ENCODE measurements at places on chromosomes 1 and 21.

- DNase-seq: no peak
These were observed 7.2 kb downstream of the ZDHHC18 start for GRCh38 chr1:26833432-26834405.

DNA sequence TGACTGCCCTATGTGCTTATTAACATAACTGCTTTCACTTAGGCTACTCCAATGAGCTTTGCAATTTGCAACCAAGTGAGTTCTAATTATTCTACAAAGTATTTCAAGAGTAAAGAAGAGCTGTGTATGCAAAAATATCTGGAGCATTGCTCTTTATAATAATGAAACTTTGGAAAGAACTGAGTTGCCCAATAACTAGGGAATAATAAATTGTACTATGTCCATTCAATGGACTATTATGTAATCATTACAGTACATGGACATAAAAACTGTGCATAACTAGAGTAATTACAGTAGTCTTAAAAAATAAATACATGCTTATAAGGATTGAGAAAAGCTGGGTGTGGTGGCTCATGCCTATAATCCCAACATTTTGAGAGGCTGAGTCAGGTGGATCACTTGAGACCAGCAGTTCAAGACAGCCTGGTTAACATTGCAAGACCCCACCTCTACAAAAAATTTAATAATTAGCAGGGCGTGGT, 70.3 kb upstream of the JAK1 start:
- DNase-seq: no peak

GRCh38 chr1:19412654-19413053, 72.7 kb downstream of the CAPZB start:
- DNase-seq: no peak

DNA sequence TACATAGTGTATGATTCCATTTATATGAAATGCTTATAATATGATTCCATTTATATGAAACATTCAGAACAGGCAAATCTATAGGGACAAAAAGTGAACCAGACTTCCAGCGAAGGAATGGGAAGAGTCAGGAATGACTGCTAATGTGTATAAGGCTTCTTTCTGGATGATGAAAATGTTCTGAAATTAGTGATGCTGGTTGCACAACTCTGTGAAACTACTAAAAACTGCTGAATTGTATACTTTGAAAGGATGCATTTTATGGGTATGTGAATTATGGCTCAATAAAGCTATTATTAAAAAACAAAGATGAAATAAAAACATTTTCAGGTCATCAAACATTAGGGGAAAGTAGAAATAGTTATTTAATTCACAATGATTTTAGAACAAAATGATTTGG, 14.1 kb upstream of the IL24 start:
- DNase-seq: no peak

DNA sequence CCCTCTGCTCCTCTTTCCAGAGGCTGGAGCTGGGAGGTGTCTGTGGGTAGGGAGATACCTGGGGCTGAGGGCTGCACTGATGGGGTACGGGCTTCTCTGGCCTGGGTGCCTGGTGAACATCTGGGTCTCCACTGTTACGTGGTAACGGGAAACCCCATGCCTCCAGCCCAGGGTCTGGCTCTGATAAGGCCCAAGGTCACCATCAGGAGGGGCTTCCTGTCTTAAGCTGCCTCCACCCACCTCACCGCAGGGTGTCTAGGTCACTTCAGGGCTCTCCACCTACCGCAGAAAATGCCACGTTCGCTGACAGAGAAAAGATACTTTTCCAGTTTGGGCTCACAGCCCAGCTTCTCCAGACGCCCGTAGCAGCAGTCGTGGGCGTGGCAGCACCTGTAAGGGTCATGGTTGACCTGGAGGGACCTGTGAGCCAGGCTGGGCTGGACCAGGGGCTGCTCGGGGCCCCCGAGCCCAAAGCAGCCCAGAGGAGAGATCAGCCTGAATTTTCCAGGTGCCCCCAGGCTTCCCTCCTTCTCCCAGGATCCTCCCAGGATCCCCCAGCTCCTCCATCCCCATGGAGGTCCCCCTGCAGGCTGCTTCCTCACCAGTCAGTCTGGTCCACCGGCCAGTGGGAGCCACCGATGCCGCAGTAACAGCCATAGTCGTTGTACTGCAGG, 1.3 kb downstream of the PLA2G2E start:
- no peak for DNase-seq

DNA sequence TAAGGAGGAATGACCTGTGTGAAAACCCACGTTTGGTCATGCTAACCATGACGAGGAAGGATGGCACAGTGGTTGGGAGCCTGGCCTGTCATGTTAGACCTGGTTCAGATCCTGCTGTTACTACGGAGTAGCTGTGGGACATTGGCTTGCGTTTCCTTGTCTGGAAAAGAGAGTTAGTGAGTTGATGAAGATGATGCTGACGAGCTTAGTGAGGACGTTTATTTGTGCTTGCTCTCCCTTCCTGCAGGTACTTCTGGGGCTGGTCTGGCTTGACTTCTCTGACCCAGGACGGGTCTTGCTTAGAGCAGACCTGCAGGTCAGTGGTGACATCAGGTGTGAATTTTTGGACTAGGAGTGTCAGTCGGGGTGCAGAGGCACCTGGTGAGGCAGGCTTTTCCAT, 14.7 kb downstream of the GALNT2 start:
- DNase-seq: no peak

DNA sequence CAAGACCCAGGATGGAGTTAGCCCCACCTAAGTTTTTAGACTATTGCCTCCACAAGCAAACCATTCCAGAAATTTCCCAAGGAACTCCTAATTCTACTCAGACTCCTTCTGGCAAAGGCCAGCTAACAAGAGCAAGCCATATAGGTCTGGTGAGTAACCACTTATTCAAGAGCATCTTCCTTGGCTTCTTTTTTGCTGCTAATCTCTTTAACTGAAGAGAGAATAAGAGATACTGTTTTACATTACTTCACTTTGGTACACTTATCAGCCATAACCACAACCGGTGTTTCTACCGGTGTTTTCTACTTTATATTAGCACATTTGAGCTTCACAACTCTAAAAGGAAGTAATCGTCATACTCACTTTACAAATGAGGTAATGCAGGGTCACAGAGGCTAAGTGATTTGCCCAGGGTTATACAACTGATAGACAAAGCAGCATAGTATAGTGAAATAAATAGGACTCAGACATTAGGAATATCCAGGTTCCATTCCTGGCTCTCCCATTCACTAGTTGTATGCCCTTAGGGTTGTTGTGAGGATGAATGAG, 1.7 kb upstream of the EPS15 start:
- DNase-seq: no peak

All from fibroblast of skin of scalp (primary cell).